Right cardiac atrium (tissue), 5 donors: ENCODE measurements at places on chromosomes 1 and 21. TPM values are rescaled to one million over a fixed set of nuclear protein-coding genes. Genes with fewer than 3 reads are reported as not detected.

Gene PLA2G2F
- not detected for polyA plus RNA-seq

Gene UTS2
- polyA plus RNA-seq, result 0.05 TPM

Gene NBPF12
- polyA plus RNA-seq, result 3.2 TPM

Gene CRYAA
- polyA plus RNA-seq, result not detected

Gene BCL10
- 5.7 TPM for polyA plus RNA-seq

Gene FBXO2
- 14.0 TPM for polyA plus RNA-seq
